Breast epithelium (tissue), 4 donors: ENCODE measurements at places on chromosomes 5 and 9.

GRCh38 chr9:136464241-136464640 is 18.6 kb downstream of the SEC16A start:
- no peak for DNase-seq

DNA sequence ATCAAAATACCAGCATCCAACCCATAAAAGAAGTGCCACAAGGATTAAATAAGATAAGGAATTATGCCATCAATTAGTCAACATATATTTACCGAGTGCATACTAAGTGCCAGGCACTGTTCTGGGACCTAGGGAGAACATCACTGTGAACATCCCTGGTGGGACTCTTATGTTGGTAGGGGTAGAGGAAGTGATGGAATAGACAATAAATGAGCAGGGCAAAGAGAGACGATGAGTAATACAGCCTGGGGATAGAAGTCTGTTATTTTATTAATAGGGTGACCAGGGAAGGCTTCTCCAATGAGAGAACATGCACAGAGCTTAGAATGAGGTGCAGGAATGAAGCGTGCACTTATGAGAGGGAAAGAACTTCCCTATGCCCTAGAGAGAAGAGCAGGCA is 47.4 kb upstream of the VLDLR start:
- no peak for DNase-seq

DNA sequence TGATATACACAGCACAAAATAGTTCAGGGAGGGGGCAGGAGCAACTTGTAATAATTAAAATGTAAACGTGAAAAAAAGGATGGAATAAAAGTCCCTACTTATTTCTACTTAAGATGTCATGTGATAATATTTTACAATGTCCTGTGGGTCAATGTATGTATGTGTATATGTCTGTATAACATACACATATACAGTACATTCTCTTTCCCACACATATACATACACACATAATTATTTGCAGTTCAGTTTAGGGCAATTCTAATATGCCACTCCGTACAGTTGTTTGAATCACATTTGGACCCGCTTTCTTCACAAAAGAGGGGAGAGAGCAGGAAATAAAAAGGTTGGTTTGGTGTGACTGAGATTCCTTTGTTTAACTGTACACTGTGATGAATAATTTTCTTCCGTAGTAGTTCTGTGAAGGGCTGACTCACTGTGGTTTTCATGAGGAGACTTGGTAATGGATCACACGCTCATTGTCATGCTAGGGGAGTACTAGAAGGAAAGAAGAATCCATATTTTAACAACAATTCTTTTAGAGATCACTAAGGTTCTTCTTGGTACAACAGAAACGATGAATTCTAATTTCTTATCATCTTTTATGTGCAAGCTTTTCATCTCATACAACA is 26.2 kb upstream of the ACOT12 start:
- DNase-seq = no peak

DNA sequence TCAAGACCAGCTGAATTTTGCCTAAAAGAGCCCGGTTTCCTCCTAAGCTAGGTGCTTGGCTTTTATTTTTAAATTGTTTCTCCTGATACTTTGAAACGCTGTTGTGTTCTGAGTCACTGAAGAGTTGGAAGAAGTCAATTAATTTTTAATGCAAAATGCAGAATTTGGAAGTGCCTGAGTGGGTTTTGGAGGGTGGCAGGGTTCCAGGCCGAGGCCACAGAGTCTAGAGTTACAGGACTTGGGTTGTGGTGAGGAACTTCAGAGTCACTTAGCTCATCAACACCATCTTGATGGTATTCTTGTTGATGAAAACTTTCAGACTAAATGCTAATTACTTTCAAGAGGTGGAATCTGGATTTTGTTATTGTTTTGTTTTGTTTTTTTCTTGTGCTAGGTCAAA is 130.6 kb downstream of the PDZD2 start:
- no peak for DNase-seq

DNA sequence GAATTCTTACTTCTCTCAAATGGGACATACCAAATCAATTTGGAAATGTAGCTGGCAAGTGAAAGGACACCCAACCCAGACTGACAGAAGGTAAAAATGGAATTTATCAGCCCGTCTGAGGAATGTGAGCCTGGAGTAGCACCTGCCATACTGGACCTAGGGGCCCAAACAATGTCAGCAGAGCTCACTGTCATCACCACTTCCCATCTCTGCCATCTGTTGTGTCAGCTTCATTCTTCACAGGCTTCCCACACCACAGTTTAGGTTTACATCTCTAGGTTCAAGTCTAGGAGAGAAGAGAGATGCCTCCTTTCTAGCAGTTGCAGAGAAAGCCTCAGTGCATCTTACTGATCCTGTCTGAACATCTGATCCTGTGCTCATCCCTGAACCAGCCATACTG is 222.4 kb downstream of the DOCK8 start:
- DNase-seq = no peak

DNA sequence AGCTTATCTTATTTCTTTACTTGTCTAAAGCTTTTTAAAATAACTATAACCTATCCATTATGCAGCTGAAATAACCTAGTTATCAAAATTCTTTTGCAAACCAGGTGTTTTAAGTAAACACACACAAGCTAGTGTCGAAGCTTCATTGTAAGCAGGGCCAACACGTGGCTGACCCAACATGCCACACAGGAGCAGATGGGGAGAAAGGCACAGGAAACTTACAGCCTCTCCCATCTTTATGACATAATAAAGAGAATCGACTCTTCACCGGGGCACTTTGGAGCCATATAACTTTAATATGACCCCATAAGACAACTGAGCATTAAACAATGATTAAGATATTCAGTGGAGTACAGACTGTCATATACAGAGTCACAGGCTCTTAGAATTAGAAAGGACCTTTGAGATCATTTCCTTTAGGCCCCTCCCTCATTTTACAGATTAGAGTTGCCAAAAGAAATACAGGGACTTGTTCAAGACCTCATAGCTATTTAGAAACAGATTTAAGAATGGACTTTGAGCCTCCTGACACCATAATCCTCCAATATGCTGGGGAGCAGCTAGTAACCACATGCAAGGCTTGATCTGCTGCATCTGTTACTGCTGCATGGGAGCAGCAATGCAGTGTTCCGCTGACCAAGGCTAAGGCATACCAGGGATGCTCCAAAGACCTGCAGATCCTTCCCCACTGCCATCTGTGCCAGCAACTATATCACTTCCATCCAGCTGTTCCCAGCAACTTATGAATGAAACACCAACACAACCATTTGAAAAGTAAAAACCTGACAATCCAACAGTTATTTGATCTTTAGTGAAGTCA is 75.4 kb downstream of the RASEF start:
- DNase-seq = no peak

DNA sequence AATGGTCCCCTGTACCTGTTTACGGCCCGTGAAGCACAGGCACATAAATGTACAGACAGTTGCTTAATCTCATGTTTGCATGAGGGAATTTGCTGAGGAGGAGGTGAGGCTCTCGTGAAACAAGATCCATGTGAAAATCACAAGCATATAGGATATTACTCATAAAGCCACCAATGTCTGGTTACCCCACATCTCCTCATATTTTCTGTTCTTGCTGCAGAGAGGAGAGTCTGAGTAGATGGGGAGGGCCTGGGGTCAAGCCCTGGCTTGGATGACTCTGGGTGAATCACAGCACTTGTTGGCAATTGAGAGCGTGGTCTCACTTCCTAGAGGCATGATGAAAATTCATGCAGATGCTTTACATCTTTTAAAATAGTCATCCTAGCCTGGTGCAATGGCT is 975 bp downstream of the AGXT2 start:
- DNase-seq = no peak

GRCh38 chr5:4182144-4182543 is 586.5 kb downstream of the IRX1 start:
- DNase-seq = no peak

- no peak for DNase-seq
Observed at GRCh38 chr9:19720377-19720776, 68.5 kb downstream of the SLC24A2 start.
